ENCODE measurements at places on chromosomes 5 and 9. TPM values are rescaled to one million over a fixed set of nuclear protein-coding genes. Genes with fewer than 3 reads are reported as not detected.
A peak's percentile ranks its signal among the peaks of the same experiment; 100 is the strongest.

- H3K27ac ChIP-seq, result no peak overlapping the region
- no peak overlapping the region for H3K4me3 ChIP-seq
- peak; percentile 50 for DNase-seq
These were observed 19.3 kb upstream of the SMIM32 start for GRCh38 chr5:136212252-136212721.

DNA sequence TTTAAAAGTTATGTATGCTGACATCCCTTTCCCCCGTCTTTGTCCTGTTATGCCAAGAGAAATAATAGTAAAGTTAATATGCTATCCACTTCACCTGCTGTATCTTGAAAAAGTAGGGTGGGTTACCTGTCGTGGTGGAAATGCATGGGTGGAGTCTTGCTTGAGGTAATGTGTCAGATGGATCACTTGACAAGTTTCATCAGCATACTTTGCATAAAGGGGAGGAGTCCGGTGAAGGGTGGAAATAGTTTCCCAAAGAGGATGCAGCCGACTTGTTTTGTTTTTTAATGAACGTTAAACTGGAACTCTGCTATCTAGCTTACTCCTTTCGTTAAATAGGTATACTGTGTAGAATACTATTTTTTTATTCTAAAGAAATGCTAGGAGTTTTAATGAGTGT is 9.0 kb upstream of the DMRT3 start:
- H3K4me1 ChIP-seq, result peaks cover 7% of the 10 kb centered on the region
- DNase-seq, result no peak
- H3K27me3 ChIP-seq, result peaks cover 81% of the 10 kb centered on the region
- no peak overlapping the region for H3K4me3 ChIP-seq
- H3K36me3 ChIP-seq, result peaks cover 4% of the 10 kb centered on the region

DNA sequence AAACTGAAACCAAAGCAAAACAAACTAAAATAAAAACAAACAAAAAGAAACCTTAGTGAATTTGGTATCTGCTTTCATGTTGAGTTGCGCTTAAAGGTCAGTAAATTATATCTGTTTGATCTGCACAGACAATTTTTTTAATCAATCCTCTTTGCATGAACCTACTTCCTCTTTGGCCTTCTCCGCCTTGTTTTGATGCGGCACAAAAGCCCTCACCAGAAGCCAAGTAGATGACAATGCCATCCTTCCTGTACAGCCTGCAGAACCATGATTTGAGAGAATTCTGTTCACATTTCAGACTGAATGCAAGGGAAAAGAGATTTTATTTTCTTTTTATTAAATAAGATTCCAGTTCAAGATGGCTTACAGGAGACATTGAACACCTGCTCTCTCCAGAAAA is 473.6 kb upstream of the FTMT start:
- H3K27me3 ChIP-seq, result no peaks in the 10 kb centered on the region
- H3K36me3 ChIP-seq, result no peaks in the 10 kb centered on the region
- H3K4me1 ChIP-seq, result no peaks in the 10 kb centered on the region
- H3K4me3 ChIP-seq, result no peak overlapping the region

GRCh38 chr9:5263351-5264218 is 32.4 kb downstream of the INSL4 start:
- peaks cover 8% of the 10 kb centered on the region for H3K4me1 ChIP-seq
- DNase-seq, result no peak
- no peaks in the 10 kb centered on the region for H3K27me3 ChIP-seq
- H3K4me3 ChIP-seq, result no peak overlapping the region
- H3K36me3 ChIP-seq, result peaks cover 3% of the 10 kb centered on the region

DNA sequence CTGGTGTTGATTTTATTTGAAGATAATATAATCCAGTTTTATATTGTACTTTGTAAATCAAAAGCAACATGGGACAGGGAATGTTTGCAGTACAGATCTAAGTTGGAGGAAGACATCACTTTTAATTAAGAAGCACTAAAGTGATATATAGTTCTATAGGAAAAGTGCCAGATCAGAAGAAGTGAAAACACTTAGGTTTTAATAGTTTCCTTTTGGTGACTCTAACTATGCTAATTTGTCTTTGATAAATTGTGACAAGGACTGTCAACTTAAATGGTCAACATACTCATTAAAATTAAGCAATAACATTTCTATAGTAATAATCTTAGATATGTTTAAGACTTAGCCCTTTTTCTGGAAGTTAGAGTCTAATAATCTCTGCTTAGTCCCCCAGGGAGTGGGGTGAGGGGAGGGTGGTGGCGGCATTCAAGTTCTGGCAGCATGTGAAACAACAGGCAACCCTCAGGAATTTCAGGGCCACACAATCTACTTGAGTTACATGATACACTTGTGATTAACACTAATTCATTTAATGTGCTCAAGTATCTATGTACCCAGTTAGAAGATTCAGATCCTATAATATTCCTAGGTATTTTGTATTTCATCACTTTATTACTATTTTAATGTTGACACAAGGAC is 1026.5 kb downstream of the NR2F1-AS1 start:
- DNase-seq, result no peak
- no peak overlapping the region for H3K27ac ChIP-seq
- H3K27me3 ChIP-seq, result no peaks in the 10 kb centered on the region
- H3K36me3 ChIP-seq, result no peaks in the 10 kb centered on the region

GRCh38 chr5:91928754-91929521 is 545.8 kb upstream of the ARRDC3 start:
- H3K27me3 ChIP-seq, result no peaks in the 10 kb centered on the region
- H3K27ac ChIP-seq, result no peak overlapping the region
- H3K4me1 ChIP-seq, result no peaks in the 10 kb centered on the region
- H3K36me3 ChIP-seq, result no peaks in the 10 kb centered on the region
- H3K4me3 ChIP-seq, result no peak overlapping the region

DNA sequence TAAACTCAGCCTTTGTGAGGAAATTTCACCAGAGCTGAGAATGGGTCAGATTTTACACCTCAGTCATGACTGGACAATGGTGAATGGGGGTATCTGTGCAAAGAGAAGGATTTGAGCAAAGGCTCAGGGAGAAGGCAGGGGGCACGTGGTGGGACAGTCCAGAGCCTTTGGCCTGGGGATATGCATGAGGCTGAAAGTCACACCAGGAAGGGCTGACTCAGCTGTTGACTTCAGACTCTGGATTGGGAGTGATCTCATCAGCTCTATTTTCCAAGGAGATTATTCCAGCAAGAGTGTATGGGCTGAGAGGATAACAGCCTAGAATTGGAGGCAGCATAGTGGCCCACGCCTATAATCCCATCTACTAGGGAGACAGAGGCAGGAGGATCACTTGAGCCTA is 53.6 kb downstream of the SAXO1 start:
- peaks cover 8% of the 10 kb centered on the region for H3K4me1 ChIP-seq
- no peak for DNase-seq
- no peaks in the 10 kb centered on the region for H3K36me3 ChIP-seq
- H3K27ac ChIP-seq, result no peak overlapping the region
- no peaks in the 10 kb centered on the region for H3K27me3 ChIP-seq
- no peak overlapping the region for H3K4me3 ChIP-seq

GRCh38 chr9:125850106-125850632 is 103.0 kb downstream of the PBX3 start:
- no peak overlapping the region for H3K4me3 ChIP-seq
- no peaks in the 10 kb centered on the region for H3K36me3 ChIP-seq
- no peak overlapping the region for H3K27ac ChIP-seq
- H3K27me3 ChIP-seq, result no peaks in the 10 kb centered on the region
- peaks cover 3% of the 10 kb centered on the region for H3K4me1 ChIP-seq
- no peak for DNase-seq

GRCh38 chr5:157961896-157962590 is 103.1 kb upstream of the CLINT1 start:
- H3K27ac ChIP-seq, result no peak overlapping the region
- H3K27me3 ChIP-seq, result peaks cover 16% of the 10 kb centered on the region
- no peaks in the 10 kb centered on the region for H3K4me1 ChIP-seq
- DNase-seq, result no peak
- H3K4me3 ChIP-seq, result no peak overlapping the region

- H3K36me3 ChIP-seq, result no peaks in the 10 kb centered on the region
- no peak overlapping the region for H3K4me3 ChIP-seq
- no peak overlapping the region for H3K27ac ChIP-seq
- no peaks in the 10 kb centered on the region for H3K4me1 ChIP-seq
These were observed 167.0 kb upstream of the DMRTA1 start for GRCh38 chr9:22279636-22280035.

TSLP gene
- 0.19 TPM for total RNA-seq

DNA sequence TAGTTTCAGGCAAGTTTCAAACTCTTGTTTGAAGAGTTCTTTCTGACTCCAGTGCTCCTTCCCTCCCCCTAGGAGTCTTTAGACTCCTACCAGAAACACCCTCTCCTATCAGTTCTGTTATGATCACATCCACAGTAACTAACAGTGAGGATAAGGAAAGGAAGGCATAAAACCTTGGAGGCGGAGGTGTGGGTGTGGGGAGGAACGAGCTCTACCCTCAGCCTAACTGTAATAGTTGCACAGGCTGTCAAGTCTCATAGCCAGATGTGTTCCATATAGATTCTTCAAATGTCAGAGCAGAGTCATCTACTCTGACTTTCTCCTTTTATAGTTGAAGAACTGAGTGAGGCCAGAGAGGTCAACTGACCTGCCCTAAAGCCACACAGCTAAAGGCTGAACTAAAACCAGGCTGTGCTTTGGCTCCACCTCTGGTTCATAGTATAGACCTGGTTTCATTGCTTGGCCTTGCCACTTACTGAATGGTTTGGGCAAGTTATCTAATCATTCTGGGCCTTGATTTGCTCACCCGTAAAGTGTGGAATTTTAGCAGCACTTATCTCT is 34.4 kb upstream of the PIK3R1 start:
- peaks cover 2% of the 10 kb centered on the region for H3K4me1 ChIP-seq
- H3K36me3 ChIP-seq, result no peaks in the 10 kb centered on the region
- H3K4me3 ChIP-seq, result no peak overlapping the region
- H3K27me3 ChIP-seq, result no peaks in the 10 kb centered on the region
- DNase-seq, result no peak
- no peak overlapping the region for H3K27ac ChIP-seq

DNA sequence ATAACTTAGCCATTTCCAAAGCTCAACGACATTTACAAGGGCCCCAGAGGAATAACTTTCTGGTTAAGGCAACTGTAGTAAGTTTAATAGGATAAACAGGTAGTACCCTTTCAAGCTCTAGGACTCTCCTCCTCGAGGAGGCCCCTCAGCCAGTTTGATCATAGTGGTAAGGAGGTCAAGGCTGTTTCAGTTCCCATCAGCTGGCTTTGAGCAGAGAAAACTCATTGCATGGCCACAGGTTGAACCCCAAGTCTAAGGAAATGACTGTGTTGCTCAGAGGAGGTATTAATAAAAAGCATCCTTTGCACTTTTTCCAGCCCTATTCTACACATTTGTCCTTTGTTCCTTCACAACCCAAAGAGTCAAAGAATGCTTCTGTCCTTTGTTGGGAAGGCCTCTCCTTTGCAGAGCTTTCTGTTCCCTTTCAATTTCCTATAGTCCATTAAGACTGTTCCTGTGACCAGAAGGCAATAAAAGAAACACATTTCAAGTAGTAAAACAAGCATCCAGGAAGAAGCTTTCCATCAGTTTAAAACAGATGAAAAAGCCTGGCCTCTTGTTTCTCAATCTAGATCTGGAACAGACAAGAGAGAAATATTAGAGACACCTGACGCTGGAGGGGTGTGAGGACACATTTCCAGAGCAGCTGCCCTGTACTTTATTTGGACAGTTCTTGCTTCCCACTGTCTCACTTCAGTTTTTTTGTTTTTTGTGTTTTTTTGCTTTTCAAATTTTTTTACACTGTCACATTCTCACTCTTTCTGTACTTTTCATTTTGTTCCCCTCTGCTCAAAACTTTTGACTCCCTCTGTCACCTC is 54.1 kb downstream of the PRRC1 start:
- H3K4me1 ChIP-seq, result peaks cover 14% of the 10 kb centered on the region
- no peak for DNase-seq
- H3K27ac ChIP-seq, result no peak overlapping the region
- no peak overlapping the region for H3K4me3 ChIP-seq
- peaks cover 15% of the 10 kb centered on the region for H3K27me3 ChIP-seq

- H3K36me3 ChIP-seq, result peaks cover 2% of the 10 kb centered on the region
- H3K4me1 ChIP-seq, result no peaks in the 10 kb centered on the region
- no peak overlapping the region for H3K4me3 ChIP-seq
- DNase-seq, result no peak
- no peaks in the 10 kb centered on the region for H3K27me3 ChIP-seq
These were observed 146.4 kb downstream of the ARSB start for GRCh38 chr5:78838753-78839152.

- H3K27ac ChIP-seq, result no peak overlapping the region
- no peaks in the 10 kb centered on the region for H3K36me3 ChIP-seq
- H3K4me3 ChIP-seq, result no peak overlapping the region
- no peaks in the 10 kb centered on the region for H3K4me1 ChIP-seq
- peaks cover 48% of the 10 kb centered on the region for H3K27me3 ChIP-seq
These were observed 50.4 kb upstream of the APC start for GRCh38 chr5:112687306-112687705.

GLDC gene
- 0.69 TPM for total RNA-seq

DNA sequence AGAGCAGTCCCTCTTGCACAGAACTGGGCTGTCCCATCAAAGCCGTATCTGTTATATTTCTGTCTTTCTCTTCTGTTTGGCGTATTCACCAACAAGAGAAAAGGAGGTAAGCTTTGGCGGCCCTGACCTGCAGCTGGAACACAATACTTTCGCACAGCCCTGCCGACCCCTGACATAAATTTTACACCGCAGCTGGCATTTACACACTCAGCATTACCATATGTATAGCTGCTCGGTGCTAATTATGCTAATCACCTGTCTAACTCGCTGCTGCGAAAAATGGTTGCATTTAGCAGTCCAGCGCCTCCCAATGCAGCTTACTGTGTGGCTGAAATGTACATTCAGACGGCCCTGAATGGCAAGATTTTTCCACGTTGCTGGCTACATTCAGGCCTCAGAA is 20.8 kb downstream of the PTCH1 start:
- H3K27me3 ChIP-seq, result peaks cover 15% of the 10 kb centered on the region
- no peaks in the 10 kb centered on the region for H3K36me3 ChIP-seq
- H3K4me1 ChIP-seq, result peaks cover 69% of the 10 kb centered on the region
- no peak for DNase-seq
- H3K27ac ChIP-seq, result peak overlapping the region; percentile 94

DNA sequence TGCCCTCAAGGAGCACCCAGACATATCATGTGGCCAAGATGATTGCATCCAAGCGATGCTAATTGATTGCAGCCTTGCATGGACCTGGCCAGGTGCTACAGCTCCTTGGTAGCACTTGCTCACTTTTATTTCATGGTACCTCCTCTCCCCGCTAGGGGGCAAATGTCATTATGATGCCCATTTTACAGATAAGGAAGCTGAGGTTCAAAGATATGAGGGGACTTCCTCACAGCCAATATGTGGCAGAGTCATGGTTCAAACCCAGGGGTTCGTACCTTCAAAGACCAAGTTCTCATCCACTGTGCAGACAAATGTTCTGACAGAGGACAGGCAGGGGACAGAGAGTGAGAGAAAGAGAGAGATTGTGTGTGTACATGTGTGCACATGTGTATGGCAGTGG is 21.9 kb upstream of the KCNMB1 start:
- H3K27me3 ChIP-seq, result peaks cover 4% of the 10 kb centered on the region
- no peak for DNase-seq
- H3K36me3 ChIP-seq, result no peaks in the 10 kb centered on the region

CDH10 gene
- not detected for total RNA-seq

FRMD3 gene
- total RNA-seq, result 1.1 TPM

GRCh38 chr5:115415143-115415491 is 118.7 kb upstream of the CCDC112 start:
- no peak for DNase-seq
- no peaks in the 10 kb centered on the region for H3K36me3 ChIP-seq
- no peak overlapping the region for H3K27ac ChIP-seq
- H3K27me3 ChIP-seq, result no peaks in the 10 kb centered on the region
- no peaks in the 10 kb centered on the region for H3K4me1 ChIP-seq

NCS1 gene
- total RNA-seq, result 1.2 TPM

Data from activated CD4-positive, alpha-beta T cell treated with anti-CD3 and anti-CD28 coated beads, Interleukin-2, amount 10 ng/mL, durations not matched to agents 7 days and 5 days (primary cell).